ENCODE measurements at places on chromosomes 11 and 22.

GRCh38 chr11:19980388-19980787 lies 179.9 kb downstream of the DBX1 start:
- no peak for DNase-seq

GRCh38 chr11:93659196-93659595 lies 2.3 kb upstream of the CEP295 start:
- no peak for DNase-seq

DNA sequence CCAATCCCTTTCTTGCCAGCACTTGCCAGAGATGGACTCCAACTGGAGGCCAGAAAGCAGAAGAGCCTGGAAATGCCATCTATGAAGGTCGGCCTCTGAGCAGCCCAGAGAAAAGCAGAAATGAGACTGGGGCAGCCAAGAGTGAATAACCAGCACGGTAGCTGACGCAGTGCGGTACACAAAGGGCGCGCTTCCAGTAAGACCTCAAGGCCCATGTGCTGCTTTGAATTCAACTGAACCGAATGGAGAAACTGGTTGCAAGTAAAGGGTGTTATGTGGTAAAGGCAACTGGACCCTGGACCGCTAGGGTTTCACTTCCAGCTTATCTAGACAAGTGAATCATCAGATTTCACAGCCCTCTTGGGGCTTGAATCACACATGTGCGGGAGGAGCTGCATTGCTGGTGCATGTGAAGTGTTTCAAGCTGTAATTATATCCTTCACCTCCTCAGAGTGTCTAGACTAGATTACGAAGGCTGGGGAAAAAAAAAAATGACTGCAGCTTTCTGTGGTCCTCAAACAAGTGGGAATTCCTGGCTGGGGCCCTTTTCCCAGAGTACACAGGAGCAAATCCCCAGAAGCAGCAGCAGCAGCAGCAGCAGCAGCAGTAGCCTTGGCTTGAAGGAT lies 128.9 kb downstream of the CCDC34 start:
- DNase-seq, result peak; percentile 92

- DNase-seq, result no peak
These were observed 486 bp downstream of the STIM1 start for GRCh38 chr11:3855808-3856491.

DNA sequence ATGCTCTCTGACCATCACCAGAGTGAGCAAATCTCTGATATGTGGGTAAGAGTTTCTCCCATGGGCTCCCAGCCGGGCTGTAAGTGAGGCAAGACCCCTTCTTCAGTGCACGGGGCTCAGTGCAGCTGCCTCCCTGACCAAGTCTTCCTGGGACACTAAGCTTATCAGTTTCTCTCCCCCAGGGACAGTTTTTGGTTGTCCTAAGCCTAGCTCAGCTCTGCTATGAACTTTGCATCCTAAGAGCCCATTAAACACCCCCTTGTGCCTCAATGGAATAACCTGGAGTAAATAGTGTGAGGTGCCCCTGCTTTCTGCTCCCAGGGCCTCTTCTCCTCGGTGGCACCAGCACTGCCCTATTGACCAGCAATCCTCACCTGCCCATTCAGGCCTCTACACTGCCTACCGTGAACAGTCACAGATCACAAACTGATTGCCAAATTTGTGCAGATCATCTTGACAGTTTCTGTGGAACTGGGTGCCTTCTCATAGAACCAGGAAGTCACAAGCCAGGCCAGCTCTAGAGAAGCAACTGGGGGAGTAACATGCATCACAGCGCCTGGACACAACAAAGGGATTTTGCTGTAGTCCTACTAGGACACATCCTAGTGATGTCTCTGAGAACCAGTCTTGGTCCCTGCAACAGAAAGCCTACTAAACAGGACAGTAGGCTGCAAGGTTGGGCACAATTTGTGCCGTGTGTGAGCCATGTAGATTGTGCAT lies 19.5 kb upstream of the IGLL5 start:
- DNase-seq, result no peak

- DNase-seq, result no peak
These were observed 165.0 kb downstream of the SOX6 start for GRCh38 chr11:16191212-16191867.

DNA sequence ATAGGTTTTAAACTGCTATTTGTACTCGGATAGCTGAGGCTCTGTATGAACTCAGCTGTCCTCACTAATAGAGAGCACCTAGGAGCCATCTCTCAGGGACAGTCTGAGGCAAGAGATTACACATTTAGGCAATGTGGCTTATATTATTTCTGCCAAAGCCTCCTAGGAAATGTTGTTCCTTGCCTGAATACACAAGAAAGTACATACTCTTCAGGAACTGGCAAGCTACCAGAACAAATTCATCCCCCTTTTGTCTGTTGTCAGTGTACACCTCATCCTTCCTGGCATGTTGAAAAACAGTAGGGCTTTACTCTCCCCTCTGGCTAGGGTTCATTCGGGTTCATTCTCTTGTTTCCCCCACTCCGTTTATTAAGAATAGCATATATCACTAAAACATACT lies 615.9 kb upstream of the FAT3 start:
- DNase-seq, result no peak

DNA sequence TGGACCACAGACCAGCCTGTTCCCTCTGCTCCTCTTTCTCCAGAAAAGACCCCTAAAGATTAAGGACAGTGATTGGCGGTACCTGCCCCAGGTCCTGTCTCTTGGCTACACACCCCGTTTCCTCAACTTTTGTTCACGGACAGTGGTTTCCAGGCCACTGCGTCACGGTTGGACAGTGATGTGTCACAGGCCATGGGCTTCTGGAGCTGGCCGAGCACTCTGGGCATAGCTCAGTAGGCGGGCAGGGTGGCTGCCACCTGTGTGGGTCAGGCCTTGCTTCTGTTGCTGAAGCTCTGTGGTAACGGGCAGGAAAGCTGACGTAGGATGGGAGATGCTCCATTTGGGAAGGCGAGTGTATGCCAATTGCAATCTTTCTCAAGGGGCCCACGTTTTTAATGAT lies 13.6 kb downstream of the TUB start:
- no peak for DNase-seq

DNA sequence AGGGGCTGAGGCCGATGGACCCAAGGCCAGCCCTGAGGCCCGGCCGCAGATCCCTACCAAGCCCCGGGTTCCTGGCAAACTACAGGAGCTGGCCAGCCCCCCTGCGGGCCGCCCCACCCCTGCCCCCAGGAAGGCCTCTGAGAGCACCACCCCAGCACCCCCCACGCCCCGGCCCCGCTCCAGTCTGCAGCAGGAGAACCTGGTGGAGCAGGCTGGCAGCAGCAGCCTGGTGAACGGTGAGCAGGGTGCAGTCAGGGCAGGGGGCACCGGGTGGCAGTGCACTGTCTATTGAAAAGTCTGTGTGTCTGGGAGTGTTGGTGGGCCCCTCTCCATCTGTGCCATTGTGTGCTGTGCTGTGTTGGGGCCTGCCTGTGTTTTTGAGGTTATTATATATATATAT lies 16.1 kb downstream of the MICALL1 start:
- no peak for DNase-seq

DNA sequence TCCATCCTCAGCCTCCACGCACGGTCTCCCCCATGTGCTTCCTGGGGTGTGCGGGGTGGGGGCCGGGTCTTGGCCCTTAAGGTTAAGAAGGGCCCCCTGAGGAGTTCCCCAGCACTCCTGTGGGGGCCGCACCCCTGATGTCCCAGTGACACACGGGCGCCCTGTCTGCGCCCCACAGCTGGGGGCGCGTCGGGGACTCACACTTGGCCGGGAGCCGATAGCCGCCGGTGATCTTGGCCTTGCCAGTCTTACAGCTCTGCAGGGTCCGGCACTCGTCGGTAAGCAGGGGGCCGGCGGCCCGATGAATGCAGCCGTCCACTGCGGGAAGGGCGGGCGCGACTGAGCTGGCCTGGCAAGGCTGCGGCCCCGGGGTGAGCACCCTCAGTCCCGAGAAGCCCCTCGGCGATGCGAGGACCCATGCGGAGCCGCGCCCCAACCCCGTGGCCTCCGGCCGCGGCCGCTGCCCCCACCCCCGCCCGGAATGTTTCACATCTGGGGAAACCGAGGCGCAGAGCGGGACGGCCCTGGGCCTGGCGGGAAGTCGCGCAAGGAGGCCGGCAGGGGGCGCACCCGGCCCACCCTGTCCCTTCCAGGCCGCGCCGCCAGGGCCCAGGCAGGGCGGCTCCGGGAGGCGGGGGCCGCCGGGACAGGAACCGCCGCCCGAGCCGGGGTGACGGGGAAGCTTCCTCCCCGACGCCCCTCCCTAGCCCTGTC lies 13.9 kb downstream of the OTUB1 start:
- peak; percentile 64 for DNase-seq

GRCh38 chr11:128763224-128763623 lies 69.4 kb downstream of the FLI1 start:
- no peak for DNase-seq

- DNase-seq, result no peak
These were observed 12.5 kb downstream of the LRP4 start for GRCh38 chr11:46905806-46906205.

- peak; percentile 65 for DNase-seq
These were observed 3.8 kb downstream of the FJX1 start for GRCh38 chr11:35622070-35622469.

Measured in foreskin fibroblast (primary cell).